ENCODE measurements at places on chromosomes 3 and 15. TPM values are rescaled to one million over a fixed set of nuclear protein-coding genes. Genes with fewer than 3 reads are reported as not detected.

The KLHL40 gene
- not detected for total RNA-seq

DNA sequence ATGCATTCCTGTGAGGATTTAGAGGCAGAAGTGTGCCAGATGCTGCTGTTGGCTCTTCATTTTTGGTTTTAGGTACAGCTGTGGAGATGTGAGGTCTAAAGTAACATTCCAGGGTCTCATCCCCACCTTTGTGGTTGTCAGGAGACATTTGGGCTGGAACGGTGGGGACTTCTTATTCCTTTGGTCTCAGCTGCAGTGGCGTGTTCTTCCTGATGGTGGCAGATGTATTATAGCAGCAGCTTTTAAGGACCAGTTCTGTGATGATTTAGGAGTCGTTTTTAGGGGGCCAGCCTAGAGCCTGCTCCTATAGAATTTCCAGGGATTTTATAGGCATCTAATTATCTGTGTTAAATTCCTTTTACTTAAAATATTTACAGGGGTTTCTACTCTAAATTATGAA, 221.0 kb upstream of the EOMES start:
- no peaks in the 10 kb centered on the region for H3K27me3 ChIP-seq
- H3K4me3 ChIP-seq: no peak overlapping the region
- DNase-seq: no peak
- no peak overlapping the region for H3K27ac ChIP-seq

DNA sequence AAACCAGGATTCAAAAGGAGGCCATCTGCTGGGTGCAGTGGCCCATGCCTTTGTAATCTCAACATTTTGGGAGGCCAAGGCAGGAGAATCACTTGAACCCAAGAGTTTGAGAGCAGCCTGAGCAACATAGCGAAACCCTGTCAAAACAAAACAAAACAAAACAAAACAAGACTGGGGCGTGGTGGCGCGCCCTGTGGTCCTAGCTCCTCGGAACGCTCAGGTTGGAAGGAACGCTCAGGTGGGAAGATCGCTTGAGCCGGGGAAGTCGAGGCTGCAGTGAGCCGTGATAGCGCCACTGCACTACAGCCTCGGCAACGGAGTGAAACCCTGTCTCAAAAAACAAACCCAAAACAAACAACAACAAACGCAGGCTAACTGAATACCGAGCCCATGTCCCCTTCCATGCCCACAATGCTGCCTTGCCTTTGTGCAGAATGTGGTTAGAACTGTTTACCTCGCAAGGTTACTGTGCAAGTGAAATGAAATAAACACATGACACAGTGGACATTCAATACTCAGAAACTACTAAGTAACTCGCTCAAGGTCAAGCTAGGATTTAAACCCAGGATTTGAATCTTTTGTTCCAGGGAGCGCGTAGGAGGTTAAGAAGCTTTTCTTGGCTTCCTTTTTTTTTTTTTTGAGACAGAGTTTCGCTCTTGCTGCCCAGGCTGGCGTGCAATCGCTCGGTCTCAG, 766 bp upstream of the EMC4 start:
- peak overlapping the region; percentile 88 for H3K4me3 ChIP-seq
- peak overlapping the region; percentile 74 for H3K27ac ChIP-seq
- H3K27me3 ChIP-seq: no peaks in the 10 kb centered on the region
- peaks cover 10% of the 10 kb centered on the region for H3K36me3 ChIP-seq

- H3K4me3 ChIP-seq: no peak overlapping the region
- H3K4me1 ChIP-seq: no peaks in the 10 kb centered on the region
- no peaks in the 10 kb centered on the region for H3K36me3 ChIP-seq
- no peaks in the 10 kb centered on the region for H3K27me3 ChIP-seq
- DNase-seq: no peak
- H3K27ac ChIP-seq: no peak overlapping the region
Measured at GRCh38 chr3:76700323-76700722, 339.6 kb upstream of the ROBO2 start.

- no peaks in the 10 kb centered on the region for H3K27me3 ChIP-seq
- peak; percentile 81 for DNase-seq
- peaks cover 4% of the 10 kb centered on the region for H3K36me3 ChIP-seq
- H3K4me1 ChIP-seq: no peaks in the 10 kb centered on the region
- peak overlapping the region; percentile 58 for H3K27ac ChIP-seq
Measured at GRCh38 chr3:196757876-196758739, 18.5 kb downstream of the PAK2 start.

DNA sequence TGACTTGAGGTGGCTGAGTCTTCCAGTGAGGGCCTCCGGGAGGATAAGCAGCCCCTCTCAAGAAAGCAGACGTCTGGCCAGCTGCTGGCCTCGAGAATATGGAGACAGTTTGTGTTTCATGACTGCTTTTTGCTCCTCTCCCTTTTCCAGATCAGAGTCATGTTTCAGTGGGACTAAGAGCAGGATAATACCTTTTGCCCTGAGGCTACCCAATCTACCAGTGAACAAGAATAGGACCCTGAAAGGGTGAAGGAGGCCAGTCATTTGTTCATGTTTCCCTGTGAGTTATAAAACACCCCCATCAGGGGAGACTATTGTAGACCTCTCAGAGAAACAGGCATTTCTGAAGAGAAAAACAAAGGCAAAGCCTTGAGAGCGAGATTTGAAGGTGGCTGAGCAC, 137.4 kb downstream of the RYR3 start:
- DNase-seq: no peak
- H3K27me3 ChIP-seq: no peaks in the 10 kb centered on the region
- no peaks in the 10 kb centered on the region for H3K4me1 ChIP-seq
- H3K27ac ChIP-seq: no peak overlapping the region

DNA sequence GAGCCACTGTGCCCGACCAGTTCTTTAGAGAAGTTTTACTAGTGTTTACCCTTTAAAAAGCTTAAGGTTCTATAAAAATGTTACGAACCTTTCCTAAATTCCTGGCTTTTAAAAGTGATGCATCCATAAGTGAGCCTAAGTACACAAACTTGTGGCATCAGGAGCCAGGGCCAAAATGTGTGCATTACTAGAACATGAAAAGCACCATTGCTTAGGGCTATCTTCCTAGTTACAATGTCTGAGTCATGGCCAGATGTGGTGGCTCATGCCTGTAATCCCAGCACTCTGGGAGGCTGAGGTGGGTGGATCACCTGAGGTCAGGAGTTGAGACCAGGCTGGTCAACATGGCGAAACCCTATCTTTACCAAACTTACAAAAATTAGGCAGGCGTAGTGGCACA, 39.9 kb downstream of the LEO1 start:
- no peak overlapping the region for H3K4me3 ChIP-seq
- no peak for DNase-seq
- no peaks in the 10 kb centered on the region for H3K4me1 ChIP-seq

All from astrocyte (in vitro differentiated cells and primary cell).